Activated B cell treated with CpG ODN at 0.5 μM for 24 hours (primary cell): ENCODE measurements at places on chromosomes 3 and 15.

- DNase-seq = no peak
Observed at GRCh38 chr15:31485431-31485830, 158.8 kb downstream of the KLF13 start.

DNA sequence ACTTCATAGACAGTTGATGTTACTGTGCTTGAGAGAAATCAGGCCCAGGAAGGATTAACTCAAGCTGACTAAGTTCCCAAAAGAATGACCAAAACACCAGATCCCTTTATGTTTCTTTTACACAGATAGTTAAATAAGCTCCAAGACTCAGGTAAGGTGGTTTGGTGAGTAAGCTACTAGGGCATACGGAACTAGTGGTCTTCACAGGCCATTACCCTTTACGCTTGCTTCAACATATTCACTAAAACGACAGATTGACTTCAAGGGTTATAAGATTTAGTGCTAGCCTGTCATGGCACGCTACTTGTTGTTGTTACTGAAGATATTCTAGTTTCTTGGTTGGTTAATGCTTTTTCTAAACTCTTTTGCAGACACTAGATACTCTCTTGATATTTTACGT, 369.3 kb downstream of the LPP start:
- no peak for DNase-seq

DNA sequence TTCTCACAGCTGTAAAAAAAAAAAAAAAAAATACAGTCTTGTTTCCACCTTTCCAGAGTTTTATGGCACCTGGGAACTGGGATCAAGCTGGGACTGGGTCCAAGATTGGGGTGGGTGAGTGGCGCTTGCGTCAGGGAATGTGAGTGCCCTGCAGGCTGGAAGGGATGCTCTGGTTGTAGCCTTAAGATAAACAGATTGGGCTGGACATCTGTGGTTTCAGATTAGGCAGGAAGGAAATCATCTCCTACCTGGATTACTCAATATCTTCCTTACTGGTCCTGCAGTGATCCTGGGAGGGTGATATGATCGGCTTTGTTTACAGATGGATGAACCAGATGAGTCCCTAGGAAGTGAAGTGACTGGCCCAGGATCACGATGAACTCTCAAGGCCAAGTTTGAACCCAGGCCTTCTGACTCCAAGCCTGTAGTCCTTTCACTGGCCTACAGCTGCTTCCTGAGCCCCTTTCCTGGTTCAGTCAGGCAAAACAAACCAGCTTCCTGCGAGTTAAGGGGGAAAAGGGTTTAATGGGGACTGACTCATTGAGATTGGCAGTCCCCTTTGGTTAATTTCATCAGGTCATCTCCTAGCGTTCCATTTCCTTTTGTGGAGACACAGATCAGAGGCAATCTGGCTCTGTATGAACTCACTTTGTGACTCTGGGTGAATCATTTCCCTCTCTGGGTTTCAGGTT, 179.8 kb downstream of the THSD4 start:
- DNase-seq = no peak

- DNase-seq = no peak
Observed at GRCh38 chr15:45021348-45021747, 1.6 kb upstream of the SORD start.

- no peak for DNase-seq
Observed at GRCh38 chr3:65899226-65899625, 139.5 kb downstream of the MAGI1 start.

DNA sequence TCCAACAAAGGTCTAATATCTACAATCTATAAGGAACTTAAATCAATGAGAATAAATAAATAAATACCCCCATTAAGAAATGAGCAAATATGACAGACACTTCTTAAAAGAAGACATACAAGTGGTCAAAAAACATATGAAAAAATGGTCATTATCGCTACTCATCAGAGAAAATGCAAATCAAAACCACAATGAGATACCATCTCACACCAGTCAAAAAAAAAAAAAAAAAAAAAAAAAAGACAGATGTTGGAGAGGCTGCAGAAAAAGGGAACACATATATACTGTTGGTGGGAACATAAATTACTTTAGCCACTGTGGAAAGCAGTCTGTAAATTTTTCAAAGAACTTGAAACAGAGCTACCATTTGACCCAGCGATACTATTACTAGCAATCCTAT, 31.6 kb upstream of the OR5H6 start:
- DNase-seq = no peak

DNA sequence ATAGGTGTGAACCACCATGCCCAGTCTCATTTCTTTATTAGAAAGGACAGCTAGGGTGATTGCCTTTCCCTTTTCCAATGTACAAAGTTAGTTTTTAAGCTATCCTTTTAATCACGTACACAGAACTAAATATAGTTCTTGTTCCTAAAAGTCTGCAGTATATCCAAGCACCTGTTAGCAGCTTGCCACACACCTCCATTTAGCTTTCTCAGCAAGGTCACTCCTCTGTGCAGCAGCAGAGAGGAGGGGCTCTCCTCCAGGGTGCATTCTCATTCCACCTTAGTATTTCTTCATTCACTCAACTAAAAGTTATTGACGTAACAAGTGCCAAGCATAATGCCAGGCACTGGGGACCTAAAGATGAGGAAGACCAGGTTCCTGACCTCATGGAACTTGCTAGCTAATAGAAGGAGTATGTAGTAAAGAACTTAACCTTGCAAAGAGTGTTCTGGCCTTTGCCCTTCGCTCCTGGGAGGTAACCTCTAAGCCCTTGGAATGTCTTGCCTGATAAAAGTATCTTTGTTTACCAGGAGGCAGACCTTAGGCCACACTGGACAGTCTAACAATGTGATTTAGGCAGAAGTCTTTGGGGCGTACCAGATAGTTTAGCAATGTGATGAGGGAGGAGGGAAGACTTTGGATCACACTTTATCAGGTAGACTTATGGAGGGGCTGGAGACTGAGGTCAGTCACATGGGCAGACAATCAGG, 12.7 kb upstream of the PTPN9 start:
- no peak for DNase-seq

- no peak for DNase-seq
Observed at GRCh38 chr3:14471016-14471415, 68.6 kb downstream of the SLC6A6 start.

DNA sequence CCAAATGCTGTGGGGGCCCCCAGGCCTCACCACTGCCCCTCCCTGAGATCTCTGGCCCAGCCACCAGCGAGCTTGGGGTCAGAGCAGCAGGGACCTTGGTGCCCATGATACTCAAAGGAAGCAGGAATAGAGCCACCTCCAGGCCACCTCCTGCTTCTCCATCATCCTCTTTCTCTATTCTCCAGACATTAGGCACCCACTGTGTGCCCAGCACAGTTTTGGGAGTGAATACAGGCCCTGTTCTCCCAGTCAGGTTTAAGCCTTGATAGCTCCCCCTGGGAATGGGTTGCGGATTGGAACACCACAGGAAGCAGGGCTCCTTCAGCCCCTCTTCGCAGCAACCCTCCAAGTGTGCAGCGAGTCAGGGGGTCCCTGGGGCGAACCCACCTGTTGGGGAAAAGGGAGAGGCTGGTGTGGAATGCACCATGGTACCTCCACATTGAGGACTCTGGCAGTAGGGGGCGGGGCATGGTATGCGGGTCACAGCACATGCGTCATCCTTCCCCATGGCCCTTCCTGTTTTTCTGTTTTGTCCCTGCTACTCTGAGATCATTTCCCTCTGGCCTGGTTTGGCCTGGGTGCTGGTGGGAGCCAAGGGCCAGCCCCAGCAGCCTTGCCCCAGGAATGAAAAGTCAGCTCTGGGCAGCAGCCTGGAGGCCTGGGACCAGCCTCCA, 14.2 kb upstream of the SEMA3B start:
- DNase-seq = no peak

- DNase-seq = no peak
Observed at GRCh38 chr3:190531406-190531805, 17.5 kb downstream of the IL1RAP start.

- no peak for DNase-seq
Observed at GRCh38 chr15:53917109-53917508, 61.1 kb upstream of the UNC13C start.

GRCh38 chr3:22269831-22270230, 518.8 kb upstream of the ZNF385D start:
- no peak for DNase-seq

DNA sequence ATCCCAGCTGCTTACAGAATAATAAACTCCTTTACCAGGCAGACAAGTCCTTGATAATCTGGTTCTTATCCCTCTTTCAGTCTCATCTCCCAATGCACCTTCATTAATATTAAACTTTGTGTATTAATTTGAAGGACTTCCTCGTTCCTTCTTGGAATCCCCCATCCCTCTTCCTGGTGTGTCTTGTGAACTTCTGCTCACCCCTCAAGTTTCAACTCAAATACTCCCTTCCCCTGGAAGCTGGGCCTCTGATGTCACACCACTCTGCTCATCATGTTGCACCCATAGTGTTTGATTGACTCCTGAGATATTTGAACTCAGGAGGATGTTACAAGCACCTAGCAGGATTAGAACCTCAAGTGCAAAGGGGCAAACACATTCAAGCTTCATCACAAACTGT, 3.3 kb upstream of the STT3B start:
- no peak for DNase-seq

DNA sequence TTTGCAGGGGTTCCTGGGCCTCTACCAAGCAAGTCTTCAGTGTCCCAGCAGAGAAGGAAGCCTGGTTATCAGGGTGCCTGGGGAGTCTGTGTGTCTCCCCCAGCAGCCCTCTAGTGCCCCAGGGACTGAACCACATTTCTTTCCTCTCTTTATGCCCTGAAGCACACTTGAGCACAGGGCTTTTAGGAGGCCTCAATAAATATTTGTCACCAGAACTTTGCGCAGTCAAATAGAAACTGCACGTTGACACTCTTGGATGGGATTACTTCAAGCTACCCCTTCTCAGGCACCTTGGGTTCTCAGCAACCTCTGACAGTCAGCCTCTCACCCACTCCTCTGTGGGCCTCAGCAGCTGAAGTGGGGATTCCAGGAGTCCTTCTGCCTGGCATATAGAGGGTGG, 226.6 kb upstream of the HES1 start:
- no peak for DNase-seq

DNA sequence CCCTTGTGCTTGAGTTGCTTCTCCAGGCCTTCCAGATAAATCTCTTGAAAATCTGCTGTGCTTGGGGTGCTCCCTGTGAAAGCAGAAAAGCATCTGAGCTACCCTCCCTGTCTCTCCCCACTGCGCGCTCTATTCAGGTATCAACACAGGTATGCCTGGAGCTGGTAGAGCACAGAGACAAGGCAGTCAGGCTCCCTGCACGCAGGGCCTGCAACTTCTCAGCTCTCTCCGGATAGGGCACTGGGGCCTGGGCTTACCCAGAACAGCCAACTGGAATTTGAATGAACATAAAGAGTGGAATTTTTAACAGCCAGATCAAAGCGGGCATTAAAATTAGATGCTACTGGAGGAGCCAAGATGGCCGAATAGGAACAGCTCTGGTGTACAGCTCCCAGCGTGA, 183.6 kb downstream of the XXYLT1 start:
- no peak for DNase-seq

GRCh38 chr3:37053753-37054152, 60.4 kb downstream of the MLH1 start:
- no peak for DNase-seq

DNA sequence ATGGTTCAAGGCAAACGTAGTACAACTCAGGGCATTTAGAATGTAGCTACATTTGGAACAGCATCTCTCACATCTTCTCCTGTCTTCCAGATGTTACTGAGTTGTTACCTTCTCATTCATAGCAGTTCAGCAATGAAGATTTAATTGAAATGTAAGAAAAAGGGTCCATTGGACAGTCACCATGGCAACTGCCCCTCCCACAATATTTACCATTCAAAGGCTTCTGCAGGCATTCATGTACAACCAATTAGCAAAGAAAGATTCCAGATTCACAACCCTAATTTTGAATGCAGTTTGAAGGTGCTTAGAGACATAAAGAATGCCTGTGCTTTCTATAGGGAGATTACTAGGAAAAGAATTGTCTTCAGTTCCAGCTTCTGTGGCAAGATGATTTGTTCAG, 22.2 kb downstream of the SCN11A start:
- DNase-seq = no peak

DNA sequence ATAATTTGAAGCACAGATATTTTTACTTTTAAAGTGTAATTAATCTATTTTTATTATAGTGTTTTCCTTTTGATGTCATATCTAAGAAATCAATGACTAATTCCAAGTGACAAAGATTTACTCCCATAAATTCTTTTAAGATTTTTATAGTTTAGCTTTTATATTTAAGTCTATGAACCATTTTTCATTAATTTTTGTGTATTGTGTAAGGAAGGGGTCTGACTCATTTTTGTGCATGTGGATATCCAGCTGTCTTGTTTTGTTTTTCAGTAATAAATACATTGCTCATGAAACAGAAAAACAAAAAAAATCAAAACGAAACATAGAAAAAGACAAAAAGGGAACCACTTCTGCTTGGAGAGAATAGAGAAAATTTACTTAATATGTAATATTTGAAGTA, 145.1 kb downstream of the EPHA6 start:
- no peak for DNase-seq

DNA sequence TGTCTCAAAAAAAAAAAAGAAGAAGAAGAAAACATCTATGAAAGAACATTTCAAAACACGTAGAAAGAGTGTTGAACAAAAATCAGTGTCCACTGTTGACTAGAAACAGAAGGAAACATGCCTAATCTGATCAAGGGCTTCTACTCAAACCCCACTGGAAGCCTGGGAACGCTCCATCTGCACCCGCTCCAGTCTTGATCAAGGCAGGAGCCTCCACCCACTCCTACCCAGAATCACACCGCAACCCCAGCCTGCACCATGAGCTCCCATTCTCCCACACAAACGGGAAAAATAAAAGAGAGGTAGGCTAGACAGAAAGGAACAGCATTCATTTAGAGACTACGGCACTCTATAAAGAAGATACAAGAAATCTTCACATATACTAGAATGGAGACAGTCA, 40.9 kb upstream of the OCA2 start:
- DNase-seq = no peak

DNA sequence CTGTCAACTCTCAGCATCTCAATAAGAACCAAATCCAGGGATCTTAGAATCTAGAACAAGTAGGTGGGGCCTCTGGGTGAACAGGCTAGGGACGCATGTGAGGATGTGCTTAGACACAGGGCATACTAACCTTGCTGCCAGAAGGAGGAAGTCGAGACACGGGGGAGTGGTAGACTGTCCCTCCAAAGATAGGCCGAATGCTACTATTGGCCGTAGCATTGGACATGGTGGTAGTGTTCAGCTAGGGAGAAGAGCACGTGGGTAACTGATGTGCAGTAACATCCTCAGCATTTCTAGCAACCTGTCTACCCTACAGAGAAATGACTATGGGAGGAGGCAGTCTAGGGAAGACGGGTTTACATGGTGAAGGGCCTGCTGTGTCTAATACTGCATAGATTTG, 15.6 kb downstream of the RCCD1 start:
- DNase-seq = no peak

- DNase-seq = no peak
Observed at GRCh38 chr15:33158366-33158765, 36.1 kb downstream of the FMN1 start.

GRCh38 chr3:65871305-65872141, 167.2 kb downstream of the MAGI1 start:
- no peak for DNase-seq
